ENCODE measurements at places on chromosomes 4 and X.

GRCh38 chrX:39253551-39253950, 452.3 kb downstream of the MID1IP1 start:
- no peak for DNase-seq

- DNase-seq, result no peak
These were observed 11.3 kb upstream of the SLC25A6 start for GRCh38 chrX:1403228-1403627.

GRCh38 chr4:57075367-57075766, 34.8 kb downstream of the IGFBP7 start:
- DNase-seq, result no peak

DNA sequence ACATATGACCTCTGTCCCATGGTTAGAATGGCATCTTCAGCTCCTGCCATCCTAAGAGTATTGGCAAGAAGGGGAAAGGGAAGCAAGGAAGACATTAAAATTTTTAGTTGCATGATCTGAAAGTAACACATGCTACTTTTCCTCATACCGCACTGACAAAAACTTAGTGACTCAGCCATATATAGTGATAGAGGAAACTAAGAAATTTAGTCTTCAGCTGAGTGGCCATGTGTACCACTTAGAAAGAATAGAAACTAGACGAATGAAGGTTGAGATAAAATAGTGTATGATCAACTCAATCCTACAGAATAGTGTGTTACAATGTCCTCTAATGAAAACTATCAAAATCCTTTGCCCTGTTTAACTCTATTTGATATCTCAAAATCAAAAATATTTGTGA, 164.1 kb downstream of the PPP3CA start:
- DNase-seq, result no peak

DNA sequence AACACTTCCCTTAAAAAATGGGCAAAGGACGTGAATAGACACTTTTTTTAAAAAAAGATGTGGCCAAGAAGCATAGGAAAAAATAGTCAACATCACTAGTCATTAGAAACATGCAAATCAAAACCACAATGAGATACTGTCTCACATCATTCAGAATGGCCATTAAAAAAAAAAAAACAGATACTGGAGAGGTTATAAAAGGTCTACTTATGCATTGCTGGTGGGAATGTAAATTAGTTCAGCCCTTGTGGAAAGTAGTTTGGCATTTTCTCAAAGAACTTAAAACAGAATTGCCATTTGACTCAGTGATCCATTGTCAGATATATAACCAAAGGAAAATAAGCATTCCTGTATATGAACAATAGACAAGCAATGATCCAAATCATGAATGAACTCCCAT, 352.8 kb upstream of the EPHA5 start:
- DNase-seq, result no peak

DNA sequence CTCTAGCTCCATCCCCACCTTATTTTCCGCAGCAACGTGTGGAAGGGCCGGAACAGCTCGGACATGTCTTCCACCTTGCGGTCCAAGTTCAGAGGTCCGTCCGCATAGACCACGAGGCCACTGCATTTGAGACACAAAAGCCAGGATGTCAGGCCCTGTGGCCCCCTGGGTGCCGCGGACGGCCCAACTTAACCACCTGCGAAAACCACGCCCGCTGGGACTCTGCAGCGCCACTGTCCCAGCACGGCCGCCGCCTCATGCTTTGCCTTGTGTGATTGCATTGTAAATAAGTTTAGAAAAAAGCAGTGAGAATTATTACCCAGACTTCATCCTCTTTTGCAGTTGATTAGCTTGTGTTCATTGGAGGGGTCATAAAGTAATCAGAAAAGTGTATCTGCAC, 58.2 kb upstream of the MXD4 start:
- DNase-seq, result no peak

DNA sequence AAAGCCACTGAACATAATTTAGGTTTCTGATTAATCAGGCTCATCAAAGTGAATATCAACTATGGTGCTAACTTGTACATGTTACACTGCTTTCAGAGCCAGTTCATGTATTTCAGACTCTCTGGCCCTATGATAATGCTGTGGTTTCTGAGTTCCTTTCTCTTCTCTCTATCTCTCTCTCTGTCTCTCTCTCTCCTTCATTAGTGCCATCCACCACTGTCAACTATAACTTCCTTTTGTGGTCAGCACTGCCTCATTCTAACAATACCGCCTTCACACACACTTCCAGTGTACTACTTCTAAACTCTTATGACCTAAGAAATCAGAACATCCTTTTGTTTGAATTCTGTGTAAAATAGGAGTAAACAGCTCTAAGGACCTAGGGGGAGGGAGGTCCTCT, 907.1 kb downstream of the RPA4 start:
- no peak for DNase-seq

DNA sequence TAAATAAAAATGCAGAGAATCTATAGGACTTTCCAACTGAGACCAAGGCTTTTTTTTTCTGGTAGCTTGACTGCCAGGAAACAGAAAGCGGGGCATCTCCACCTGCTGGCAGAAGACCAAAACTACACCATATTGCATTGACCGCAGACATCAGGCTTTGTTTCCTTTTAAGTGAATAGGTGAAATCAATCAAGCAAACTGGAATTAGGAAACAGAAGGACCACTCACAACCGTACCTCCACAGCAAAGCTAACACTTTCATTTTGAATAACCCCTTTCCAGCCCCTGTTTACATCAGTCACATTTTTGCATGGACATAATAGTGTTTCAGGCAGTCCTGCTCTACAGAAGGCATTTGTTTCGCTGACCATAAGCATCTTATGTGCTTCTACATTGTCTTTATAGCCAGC, 218.2 kb downstream of the IDS start:
- peak; percentile 38 for DNase-seq

GRCh38 chrX:70979136-70979762, 48.4 kb upstream of the SLC7A3 start:
- DNase-seq, result no peak

- DNase-seq, result no peak
These were observed 15.5 kb downstream of the ZNF185 start for GRCh38 chrX:152913346-152913745.

GRCh38 chr4:125187226-125188176, 127.3 kb upstream of the FAT4 start:
- DNase-seq, result no peak

DNA sequence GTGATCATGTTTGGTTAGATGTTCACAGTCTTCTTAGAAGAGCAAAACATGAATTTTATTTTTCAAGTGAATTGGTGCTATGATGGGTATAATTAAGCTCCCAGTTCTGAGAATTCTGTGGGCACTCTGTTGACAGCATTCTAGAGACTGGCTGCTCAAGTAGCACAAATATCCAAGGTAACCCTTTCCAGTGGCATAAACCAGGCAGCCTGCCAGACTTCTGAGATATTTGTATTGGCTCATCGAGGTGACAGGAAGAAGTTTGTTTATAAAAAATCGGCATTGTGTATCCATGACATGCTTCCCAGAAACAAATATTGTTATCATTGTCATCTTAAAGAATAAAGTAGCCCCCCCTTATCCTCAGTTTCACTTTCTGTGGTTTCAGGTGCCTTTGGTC, 28.3 kb downstream of the LANCL3 start:
- DNase-seq, result no peak

- no peak for DNase-seq
These were observed 45.8 kb downstream of the TEX13B start for GRCh38 chrX:107936434-107936730.

- no peak for DNase-seq
These were observed 44.9 kb downstream of the GAK start for GRCh38 chr4:887034-887763.

DNA sequence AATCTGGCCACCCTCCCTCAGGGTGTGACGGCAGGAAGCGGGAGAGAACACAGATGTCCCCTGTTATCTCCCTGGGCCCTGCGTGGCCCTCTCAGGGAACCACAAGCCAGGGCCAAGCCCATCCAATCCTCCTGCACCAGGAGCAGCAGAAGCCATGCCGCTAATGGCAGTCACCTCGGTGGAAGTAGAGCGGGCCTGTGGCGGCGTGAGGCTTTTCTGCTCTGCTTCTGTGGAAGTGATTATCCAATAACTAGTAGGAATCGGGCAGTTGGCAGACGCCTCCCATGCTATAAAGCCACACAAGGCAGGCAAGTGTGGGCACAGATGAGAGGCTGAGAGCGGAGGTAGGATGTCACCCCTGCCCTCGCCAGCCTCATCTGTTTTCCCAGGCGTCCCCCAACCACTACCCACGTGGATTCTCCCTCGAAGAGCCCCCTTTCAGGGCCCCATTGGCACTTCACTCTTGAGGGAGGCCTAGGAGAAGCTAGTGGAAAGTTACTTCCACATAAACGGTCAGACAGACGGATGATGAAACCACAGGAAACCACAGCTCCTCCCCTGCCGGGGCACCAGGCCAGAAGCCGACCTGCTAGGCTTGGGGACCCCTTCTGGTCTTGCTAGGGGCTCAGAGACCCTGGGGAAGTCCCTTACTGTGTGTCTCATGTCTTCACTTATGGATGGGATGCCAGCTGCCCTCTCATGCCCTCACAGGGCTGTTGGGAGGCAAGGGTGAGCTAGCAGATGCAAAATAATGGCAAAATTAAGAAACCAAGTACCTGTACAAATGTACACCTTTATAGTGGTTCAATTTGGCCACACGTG, 18.8 kb upstream of the TMSB4X start:
- peak; percentile 70 for DNase-seq

DNA sequence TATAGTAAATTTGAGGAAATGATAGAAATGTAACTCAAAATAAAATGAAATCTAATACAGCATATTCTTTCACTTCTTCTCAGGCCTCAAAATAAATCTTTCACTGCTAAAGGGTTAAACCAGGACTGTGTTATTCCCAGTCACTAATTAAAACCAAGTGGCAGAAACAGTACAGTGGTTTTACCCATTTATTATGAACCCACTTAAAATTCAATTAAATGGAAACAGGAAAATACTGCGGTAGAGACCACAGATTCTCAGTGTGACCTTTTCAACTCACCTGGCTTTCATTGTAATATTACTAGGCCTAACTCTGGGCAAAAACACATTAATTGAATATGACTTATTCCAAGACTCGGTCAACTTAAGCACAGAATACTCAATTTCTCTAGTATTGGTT, 176.5 kb upstream of the DKK2 start:
- no peak for DNase-seq

DNA sequence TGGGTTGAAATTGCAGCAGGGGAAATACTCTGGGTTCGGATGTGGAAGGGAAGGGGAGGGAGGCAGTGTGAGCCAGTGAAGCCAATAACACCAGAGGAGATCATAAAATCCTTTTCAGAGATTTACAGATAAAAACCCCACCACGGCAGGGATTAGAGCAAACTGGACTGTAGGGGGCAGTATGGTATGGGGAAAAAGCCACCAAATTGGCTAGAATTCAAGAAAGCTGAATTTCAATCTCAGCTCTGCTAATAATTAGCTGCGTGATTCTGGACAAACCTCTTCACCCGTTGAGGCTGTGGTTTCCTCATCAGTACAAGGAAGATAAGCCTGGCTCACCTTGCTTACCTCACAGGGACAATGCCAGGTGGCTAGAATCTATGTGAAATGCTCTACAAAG, 108.1 kb downstream of the ATG4A start:
- DNase-seq, result no peak

DNA sequence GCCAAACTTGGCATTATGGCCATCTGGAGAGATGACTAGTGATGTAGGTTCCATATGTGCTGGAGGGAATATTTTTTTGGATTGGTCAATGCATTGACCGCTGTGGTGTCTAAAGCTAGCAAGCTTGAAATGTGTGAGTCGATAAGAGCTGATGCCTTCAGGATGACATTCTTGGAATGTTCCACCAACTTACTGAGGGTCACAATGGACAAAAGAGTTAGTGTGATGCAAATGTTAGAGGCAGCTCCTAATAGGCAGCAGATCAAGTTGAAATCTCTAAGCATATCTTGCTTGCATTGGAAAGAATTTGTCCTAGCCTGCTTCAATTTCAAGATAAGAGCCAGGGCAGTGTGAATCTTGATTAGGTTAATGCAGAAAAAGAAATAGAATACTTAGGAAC, 210.4 kb upstream of the AFF2 start:
- DNase-seq, result no peak

DNA sequence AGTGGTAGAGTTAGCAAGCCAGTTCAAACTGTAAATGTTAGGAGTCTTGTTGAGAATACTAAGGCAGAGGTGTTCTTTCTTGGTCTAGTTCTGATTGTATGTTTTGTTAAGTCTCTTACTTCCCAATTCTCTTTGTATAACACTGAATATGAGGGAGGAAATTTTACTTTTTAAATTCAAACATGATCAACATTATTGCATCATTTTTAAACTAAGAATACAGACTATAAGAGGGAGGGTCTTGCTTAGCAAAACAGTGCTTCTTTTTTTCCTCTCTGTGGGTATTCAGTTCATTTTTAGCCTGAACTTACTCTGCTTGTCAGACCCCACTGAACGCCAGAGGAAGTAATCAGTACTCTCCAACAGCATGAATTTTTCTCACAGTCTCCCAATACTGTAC, 198.0 kb downstream of the GABRG1 start:
- no peak for DNase-seq

- no peak for DNase-seq
These were observed 291.8 kb downstream of the IDS start for GRCh38 chrX:149213264-149213663.

DNA sequence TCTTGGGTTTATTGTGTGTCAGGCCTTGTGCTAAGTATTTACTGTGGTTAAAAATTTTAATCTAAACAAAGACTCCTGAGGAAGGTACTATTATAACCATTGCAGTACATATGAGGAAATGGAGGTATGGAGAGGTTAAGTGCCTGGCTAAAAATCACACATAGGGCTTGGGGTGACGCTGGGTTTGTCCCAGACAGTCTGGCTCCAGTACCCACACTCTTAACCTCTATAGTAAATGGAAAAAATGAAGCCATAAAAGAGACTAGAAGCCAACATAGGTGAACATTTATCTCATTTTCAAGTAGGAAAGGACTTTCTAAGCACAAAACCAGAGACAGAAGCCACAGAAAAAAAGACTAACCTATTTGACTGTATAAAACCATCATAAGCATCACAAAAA, 1.9 kb downstream of the FOXP3 start:
- DNase-seq, result no peak

DNA sequence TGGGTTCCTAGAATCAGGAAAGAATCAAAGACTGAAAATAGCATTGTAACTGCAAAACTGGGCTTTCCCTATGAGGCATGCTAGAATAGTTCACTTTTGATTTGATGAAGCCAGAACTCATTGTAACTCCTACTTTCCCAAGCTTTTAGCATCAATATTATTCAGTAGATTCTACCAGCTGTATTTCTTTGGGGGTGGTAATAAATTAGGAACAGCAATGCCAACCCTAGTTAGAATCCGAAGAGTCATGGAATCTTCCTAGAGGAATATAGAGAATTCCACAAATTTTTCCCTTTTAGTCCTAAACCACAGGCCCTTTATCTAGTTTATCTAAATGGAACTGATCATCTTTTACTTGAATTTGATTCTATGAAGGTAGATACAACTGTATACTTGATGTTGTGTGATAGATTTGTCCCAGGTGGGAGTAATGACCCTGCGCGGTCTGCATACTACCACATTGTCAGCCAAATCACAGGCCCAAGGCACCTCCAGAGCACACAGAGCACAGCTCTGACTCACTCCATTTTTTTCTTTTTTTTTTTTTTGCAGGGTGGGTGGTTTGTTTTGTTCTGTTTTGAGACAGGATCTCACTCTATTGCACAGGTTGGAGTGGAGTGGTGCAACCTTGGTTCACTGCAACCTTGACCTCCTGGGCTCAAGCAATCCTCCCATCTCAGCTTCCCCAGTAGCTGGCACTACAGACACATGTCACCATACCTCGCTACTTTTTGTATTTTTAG, 66.6 kb downstream of the EDNRA start:
- DNase-seq, result no peak

All from stimulated activated CD4-positive, alpha-beta T cell treated with anti-CD3 and anti-CD28 coated beads, Interleukin-1b, Interleukin-23, amount 100 ng/mL, for 48 hours (primary cell).